GM04503 (cell line): ENCODE measurements at places on chromosomes 1 and 21.

DNA sequence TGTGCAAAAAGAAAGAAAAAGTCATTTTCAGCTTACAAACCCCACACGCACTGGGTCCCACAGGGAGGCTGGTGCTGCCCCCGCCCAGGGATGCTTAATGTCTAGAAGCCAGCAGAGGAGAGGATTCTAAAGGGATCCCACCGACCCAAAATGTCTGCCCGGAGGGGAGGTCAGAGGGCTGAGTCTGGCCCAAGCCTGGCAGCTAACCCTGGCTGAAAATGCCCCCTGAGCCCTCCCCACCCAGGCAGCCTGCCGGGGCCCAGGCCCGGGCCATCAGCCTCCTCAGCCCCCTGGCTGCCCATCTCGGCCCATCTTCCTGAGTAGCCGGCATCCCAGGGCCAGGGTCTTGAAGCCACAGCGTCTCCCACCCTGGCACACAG, 33.5 kb downstream of the ACOT7 start:
- no peak for DNase-seq

DNA sequence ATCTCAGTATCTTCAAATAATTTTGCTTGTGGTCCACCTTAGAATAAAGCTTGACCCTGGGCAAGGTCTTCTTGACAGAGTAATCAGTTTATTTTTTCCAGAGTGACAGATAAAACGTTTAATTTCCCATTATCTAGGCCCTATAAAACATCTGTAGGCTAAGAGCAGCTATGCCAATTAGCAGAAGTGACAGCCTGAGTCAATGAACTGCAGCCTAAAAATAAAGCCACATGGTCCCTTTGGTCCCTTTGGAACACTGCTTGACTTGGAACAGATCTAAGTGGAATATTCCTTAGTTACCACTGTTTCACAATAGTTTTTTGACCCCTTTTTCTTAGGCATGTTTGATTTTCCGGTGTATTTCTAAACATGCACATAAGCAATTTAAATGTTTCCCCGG, 6.3 kb upstream of the RGS13 start:
- DNase-seq: no peak

DNA sequence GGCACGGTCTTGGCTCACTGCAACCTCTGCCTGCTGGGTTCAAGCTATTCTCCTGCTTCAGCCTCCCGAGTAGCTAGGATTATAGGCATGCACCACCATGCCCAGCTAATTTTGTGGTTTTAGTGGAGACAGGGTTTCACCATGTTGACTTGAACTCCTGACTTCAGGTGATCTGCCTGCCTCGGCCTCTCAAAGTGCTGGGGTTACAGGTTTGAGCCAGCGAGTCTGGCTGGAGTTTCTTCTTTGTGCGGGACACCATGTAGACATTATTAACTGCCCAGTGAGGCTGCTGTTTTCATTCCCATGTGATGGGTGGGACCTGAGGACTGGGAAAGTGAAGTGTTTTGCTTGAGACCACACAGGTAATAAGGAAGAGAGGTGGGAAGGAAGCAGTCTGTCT, 23.3 kb downstream of the PLA2G5 start:
- no peak for DNase-seq

- DNase-seq: no peak
Observed at GRCh38 chr1:60670302-60670701, 412.1 kb upstream of the NFIA start.

- DNase-seq: no peak
Observed at GRCh38 chr1:159089184-159089791, 12.7 kb upstream of the AIM2 start.

GRCh38 chr1:113241237-113241636, 149.1 kb upstream of the MAGI3 start:
- no peak for DNase-seq

GRCh38 chr1:232952514-232953499, 2.4 kb downstream of the NTPCR start:
- DNase-seq: no peak

DNA sequence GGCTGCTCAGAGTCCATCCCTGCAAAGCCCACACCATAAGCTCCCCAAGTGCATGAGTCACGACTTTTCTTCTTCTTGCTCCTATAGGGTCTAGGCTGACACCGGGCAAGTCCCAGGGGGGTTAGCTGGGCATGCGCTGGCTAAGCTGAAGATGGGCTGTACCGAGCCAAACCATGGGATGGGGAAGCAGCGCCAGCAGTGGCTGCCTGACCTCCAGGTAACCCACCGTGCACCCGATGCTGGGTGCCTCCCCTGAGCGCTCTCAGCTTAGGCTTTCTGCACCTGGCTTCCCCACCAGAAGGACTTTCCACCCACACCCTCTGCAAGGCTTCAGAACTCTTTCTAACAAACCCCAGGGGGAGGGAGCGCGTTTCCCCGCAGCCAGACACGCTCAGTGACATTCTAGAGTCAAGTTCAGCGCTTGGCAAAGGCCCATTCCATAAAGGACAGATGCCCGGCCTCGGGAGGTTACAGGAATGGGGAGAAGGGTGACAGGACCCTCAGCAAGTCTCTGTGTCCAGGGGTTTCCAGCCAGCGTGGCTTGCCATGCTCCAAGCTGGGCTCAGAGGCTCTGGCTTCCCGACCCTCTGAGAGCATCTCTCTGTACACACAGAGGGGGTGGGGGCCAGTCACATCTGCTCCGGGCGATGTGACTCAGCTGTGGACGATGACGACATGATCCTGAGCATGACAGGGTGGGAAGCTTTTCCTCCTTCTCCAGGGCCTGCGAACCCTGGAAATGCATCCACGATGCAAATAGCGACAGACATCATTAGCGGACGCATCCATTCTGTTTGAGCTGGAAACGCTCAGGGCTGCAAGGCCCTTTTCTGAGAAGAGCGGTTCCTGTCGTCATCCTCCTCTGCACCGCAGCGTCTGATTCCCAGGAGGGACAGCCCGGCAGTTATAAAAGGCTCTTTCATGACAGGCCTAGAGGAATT, 107.8 kb downstream of the SIK1 start:
- DNase-seq: peak; percentile 22

GRCh38 chr1:151314137-151314875, 12.9 kb downstream of the PI4KB start:
- peak; percentile 60 for DNase-seq

DNA sequence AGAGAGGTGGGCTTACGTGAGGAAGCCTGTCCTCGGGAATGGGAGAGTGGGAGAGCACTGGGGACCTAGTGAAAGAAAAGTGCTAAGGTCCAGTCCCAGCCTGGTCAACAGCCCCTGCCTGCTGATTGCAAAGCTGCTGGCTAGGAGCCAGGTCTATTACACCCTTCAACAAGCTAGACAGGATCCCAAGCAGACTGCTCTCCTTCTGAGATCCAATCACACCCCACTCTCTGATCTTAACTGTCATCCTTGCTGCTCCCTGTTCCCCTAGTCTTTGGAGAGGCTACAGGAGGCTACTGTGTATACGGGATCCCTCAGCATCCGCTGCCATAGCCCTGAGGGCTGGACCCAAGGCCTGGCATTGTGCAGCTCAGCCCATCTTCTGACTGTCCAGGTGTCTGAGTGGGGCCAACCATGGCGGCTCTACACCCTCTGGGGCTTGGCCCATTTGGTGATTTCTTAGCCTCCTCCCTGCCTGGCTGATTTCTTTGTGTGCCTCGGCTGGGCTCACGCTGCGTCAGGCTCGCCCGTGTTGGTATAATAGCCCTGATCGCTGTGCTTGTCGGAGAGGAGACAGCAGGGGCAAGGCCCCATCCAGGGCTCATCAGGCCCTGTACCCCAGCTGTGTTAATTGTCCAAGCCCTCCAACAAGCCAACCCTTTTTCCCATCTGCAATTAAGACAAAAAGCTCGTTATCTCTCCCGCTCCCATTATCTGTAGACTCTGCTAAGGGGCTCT, 43.9 kb downstream of the NAV1 start:
- DNase-seq: no peak

DNA sequence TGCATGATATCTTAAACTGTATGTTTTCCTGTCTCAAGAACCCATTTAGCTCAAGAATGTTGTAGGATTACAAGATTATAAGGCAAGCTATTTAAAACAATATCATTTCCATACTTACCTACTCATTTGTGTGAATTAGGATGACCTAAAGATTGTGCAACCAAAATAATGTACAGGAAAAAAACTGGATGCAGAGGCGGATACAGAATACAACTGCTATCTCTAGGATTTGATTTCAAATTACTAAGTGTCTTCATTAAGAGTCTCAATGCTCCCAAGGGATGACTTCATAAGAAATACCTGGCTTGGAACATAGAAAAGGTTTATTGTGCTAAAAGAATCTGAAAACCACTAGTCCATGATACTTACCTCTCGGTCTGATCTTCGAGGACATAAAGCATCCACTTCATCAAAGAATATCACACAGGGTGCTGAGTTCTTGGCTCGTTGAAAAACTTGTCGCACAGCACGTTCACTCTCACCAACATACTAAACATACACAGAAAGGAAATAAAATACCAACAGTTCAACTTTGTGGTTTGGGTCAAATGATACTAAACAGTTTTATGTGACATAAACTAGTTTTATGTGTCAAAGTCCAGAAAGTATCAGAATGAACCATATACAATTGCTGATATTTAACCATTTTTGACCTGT, 54.9 kb downstream of the NVL start:
- DNase-seq: no peak

DNA sequence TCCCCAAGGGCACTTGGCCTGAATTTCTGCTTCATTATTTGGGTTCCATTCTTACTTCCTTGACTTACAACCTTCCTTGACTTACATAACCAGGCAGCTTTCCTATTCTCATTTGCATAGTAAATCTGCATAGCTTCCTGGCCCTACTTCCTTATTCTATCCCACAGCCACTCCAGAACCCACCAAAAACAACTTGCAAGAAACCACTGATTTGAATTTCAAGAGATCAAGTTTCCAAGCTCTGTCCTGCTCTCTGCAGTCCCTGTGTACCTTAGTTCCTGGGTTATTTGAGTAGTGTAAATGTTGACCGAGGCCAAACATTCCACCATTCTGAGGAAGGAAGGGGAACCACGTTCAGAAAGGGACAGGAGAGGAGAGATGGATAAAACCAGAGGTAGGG, 603.3 kb downstream of the PTPRC start:
- DNase-seq: no peak

DNA sequence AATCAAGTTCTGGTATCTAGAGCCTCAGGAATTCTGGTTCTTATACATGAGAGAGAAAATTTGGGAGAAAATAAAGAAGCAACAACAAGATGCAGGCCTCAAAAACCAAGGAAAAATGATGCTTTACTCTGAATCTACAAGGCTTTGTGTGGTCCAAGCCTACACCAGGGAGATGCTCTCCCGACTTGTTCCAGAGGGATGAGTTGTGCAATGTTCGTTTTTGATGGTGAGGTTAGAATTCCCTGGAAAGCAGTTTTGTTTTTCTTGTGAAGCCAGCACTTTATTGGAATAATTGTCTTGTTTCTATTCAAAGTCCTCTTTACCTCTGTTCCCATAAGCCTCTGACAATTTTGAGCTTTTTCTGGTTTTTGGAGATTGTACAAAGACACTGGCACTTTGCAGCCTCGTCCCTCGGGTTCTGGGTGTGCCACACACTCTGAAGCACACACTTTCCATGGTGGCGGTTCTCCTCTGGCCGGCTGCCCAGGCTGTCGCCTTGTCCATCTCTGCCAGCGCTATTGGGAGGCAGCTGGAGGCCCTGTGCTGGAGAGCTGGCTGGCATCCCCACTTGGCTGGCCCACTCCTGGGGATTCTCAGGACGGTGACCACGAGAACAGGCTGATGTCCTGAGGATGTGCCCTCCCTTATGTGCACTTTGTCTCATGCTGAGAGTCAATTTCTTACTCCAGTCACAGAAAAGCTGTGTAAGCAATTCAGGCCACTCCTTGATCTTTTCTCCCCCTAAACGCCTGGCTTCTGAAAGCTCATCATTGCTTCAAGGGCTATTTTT, 70.2 kb downstream of the EDEM3 start:
- DNase-seq: no peak

DNA sequence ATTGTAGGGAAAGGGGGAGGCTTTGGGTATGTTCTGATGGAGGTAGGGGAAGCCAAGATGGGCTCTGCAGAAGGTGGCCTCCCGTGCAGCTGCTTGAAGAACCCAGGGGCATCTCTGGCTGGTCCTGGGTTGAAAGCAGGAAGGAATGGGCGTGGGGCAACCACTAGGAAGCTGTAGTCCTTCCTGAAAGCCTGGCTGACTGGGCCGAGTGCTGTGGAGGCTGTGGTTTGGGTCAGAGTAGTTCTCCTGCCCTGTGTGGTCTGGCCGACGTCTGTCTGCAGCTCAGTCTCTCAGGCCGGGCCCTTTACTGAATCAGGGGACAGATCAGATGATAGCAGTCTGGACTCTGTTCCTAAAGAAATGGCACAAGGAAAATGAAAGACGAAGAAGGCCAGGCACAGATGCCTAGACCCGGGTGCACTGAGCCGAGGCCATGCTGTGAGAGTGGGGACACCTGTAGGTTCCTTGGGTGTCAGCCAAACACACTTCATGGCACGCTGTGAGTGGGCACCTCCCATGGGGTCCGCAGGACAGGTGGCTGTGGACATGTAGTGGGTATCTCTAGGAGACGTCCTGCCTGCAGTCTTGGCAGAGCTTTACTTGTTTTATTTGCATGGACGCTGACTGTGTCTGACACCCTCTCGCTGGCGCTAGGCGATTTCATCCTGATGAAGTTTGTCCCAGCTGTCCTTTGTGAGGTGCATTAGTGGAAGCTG, 87.0 kb downstream of the POFUT2 start:
- no peak for DNase-seq

- DNase-seq: no peak
Observed at GRCh38 chr1:2125350-2126211, 69.0 kb downstream of the FAAP20 start.

- DNase-seq: no peak
Observed at GRCh38 chr1:155062702-155063411, 683 bp upstream of the EFNA4 start.

GRCh38 chr1:52825868-52826267, 16.7 kb upstream of the ZYG11A start:
- DNase-seq: no peak

- no peak for DNase-seq
Observed at GRCh38 chr1:228219962-228220780, 12.3 kb downstream of the OBSCN start.

GRCh38 chr1:59765011-59765730, 49.6 kb upstream of the HOOK1 start:
- no peak for DNase-seq

DNA sequence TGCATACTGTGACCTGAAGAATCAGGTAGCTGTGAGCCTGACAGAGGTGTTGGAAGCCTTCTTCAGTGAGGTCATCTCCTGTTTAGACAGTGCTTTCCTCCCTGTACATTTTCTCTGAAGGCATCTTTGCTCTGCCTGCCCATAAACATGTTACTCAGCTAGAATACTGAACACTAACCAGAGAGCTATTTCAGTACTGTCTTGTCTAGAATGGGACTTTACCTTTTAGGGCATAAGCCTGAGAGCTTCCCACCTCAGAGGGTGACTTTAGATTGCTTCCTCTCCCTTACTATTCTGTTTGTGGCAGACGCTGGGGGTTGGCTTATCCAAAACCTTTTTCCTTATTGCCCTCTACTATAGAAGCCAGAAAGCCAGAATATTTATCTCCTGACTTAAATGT, 23.3 kb upstream of the ZNF326 start:
- no peak for DNase-seq
